AG04450 (cell line): ENCODE measurements at places on chromosomes 2 and 18.

DNA sequence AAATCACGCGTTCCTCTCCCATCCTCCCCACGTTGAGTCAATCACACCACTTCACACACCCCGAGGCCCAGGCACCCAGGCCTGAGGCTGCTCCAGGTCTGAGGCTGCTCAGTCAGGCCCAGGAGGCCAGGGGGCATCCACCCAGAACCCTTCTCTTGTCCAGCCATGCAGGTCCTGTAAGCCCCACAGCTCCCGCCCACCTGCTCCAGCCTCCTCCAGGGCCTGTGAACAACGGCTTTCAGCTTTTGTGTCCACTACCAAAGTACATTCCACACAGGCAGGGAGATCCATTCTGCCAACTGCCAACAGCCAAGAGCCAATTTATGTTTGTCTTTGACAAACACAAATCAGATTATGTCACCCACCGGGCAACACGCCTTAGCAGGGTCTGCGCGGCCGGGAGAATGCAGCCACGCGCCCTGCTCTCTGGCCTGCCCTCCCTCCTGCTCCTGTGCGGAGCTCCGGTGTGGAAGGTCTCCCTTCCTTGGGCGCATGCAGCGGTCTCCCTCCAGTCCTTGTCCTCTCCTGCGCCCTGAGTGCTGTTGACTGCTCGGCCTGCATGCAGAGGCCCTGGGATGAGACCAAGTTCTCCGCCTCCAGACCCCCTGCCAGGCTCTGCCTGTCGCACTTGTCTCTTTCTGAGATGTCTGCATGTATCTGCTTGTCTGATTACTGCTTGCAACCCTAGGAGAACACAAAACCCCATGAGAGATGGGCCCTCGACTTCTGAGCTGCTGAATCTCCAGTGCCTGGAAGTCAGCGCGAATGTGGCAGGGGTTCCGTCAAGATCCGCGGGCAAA, 146.6 kb downstream of the ZNF516 start:
- DNase-seq, result no peak

GRCh38 chr2:72821118-72821517, 4.7 kb downstream of the EXOC6B start:
- DNase-seq, result no peak

DNA sequence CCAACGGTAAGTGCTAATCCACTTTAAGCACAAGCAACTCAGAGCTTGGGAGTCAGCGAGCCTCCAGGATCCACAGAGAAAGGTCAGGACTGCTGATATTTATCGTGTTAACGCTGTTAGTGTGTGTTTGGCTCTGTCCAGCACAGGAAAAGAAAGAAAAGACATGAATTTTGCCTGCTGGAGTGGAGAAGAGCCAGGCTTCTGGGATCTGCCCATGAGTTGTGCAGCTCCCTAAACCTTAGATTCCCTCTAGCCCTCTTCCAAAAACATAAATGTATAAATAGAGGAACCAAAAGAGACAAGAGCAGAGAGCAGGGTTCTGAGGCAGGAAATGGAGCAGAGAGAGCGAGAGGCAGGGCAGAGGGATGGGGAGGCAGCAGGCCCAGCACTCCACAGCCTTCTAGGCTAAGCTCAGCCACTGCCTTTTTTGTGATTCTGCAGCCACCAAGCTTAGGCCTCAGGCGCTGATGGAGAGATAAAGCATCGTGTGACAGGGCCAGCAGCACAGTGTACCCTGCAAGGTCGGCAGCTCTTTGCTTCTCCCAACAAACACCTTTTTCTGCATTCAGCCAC, 14.5 kb upstream of the MAT2A start:
- no peak for DNase-seq

GRCh38 chr2:47899915-47900816, 6.1 kb downstream of the FBXO11 start:
- DNase-seq, result no peak
